ENCODE measurements at places on chromosomes 1 and 21.
A peak's percentile ranks its signal among the peaks of the same experiment; 100 is the strongest.

- no peak for DNase-seq
Observed at GRCh38 chr1:201719812-201720521, 109.0 kb upstream of the IPO9 start.

DNA sequence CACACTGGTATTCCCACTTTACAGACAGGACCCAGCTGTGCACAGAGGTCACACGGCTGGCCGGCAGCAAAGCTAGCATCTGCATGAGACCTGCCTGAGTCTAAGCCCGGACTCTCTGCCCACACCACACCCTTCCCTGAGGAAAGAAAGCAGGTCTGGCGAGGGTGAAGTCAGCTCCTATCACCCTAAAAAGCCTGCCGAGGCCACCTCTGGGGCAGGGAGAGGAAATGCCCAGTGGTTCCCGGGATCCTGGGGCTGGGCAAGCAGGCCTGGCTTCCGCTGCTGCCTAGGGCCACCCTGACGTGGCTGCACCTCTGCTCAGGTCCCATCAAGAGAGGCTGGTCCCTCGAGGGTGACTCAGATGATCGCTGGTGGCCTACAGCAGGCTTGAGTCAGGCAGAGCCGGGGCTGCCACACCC, 42.2 kb downstream of the RAP1GAP start:
- DNase-seq = no peak

DNA sequence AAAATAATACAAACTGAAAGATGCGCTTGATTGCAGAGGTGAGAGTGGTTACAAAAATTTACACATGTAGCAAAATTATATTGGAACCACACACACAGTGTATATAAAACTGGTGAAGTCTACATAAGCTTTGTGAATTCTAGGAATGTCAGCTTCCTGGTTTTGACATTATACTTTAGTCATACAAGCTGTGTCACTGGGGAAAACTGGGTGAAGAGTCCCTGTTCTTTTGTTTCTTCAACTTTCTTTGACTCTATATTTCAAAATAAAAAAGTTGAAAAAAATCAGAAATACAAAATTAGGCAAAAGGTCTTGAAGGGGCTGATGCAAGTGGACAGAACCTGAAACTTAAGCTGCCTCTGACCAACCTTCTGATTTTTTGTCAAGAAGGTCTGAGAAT, 3.0 kb downstream of the C1QC start:
- no peak for DNase-seq

GRCh38 chr1:152398812-152399698, 15.0 kb downstream of the CRNN start:
- no peak for DNase-seq

GRCh38 chr1:234920843-234921140, 207.8 kb downstream of the TOMM20 start:
- DNase-seq = no peak

- DNase-seq = no peak
Observed at GRCh38 chr1:55213151-55213884, 1.8 kb downstream of the USP24 start.

GRCh38 chr1:239817276-239817675, 274.4 kb upstream of the FMN2 start:
- no peak for DNase-seq

GRCh38 chr1:58997637-58998036, 213.8 kb upstream of the JUN start:
- DNase-seq = no peak

DNA sequence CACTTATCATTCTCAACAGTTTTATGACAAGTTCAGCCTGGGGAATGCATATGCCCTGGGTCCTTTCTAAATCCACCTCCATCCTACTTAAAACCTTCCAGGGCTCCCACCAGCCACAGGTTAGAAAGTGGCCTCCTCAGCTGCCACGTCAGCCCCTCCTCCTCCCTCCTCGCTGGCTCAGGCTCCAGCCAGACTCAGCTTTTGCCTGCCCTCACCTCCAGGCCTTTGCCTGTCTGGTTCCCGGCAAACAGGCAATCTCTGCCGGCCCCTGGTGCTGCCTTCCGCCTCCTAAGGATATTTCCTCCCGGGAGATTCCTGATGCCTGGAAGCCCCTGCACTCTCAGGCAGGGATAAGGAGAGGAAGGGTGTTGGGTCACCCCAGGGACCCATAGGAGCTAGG, 9.5 kb downstream of the RHBG start:
- DNase-seq = no peak

DNA sequence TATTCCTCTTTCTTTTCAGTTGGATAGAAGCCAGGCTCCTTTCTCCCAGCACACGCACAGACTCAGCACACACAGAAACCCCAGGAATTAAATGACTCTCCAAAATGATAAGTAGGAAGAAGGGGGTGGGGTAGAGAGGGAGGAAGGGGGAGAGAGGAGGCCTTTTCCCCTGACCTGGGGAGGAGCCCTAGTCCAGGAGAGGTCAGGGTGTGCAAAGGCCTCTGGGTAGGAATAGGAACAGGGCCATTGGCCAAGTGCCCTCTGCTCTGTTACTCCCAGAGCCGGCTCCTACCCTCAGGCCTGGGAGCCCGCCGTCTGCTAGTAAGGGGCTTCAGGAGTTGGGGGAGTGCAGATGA, 35.6 kb upstream of the PUM1 start:
- DNase-seq = no peak

DNA sequence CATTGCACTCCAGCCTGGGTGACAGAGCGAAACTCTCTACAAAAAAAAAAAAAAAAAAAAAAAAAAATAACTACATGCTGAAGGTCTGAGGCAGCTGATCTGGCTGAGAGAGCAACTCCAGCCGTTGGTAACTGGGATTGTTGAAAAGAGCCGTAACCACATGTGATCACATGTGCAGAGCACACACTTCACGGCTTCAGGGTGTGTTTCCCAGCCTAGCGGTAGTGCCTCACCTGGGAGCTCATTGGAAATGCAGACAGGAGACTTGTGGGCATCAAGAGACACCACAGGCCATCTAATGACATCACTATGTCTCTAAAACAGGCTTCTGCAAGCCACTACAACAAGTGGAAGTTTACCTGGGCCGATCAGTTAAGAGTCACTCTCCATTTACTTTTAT, 11.8 kb upstream of the OTUD7B start:
- no peak for DNase-seq

- peak; percentile 53 for DNase-seq
Observed at GRCh38 chr1:223189903-223190724, 47.1 kb upstream of the TLR5 start.

- DNase-seq = no peak
Observed at GRCh38 chr1:225739542-225740107, 38.0 kb upstream of the SRP9 start.

- no peak for DNase-seq
Observed at GRCh38 chr1:217164403-217164802, 441.2 kb upstream of the ESRRG start.

DNA sequence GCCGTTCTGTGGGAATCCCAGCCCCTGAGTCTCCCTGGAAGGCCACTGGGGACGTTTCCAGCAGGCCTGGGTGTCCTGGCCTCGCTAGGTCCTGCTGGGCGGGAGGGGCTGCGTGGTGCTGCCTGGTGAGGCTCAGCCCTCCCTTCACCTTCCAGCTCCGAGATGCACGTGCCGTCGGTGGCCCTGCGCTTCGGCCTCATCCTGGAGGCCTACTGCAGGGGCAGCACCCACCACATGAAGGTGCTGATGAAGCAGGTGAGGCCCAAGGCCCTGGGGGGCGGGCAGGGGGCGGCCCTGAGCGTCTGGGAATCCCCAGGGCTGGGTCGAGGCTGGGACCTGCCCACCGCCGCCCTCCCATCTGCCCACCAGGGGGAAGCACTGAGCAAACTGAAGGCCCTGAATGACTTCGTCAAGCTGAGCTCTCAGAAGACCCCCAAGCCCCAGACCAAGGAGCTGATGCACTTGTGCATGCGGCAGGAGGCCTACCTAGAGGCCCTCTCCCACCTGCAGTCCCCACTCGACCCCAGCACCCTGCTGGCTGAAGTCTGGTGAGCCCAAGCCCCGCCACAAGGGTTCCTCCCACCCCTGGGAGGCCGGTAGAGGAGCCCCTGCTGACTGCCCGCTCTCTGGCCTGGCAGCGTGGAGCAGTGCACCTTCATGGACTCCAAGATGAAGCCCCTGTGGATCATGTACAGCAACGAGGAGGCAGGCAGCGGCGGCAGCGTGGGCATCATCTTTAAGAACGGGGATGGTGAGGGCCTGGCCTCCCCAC, 70.3 kb downstream of the PIK3CD start:
- peak; percentile 70 for DNase-seq

- DNase-seq = no peak
Observed at GRCh38 chr21:44865561-44866280, 7.8 kb downstream of the PTTG1IP start.

GRCh38 chr1:145690587-145691558, 16.3 kb downstream of the PDZK1 start:
- peak; percentile 11 for DNase-seq

DNA sequence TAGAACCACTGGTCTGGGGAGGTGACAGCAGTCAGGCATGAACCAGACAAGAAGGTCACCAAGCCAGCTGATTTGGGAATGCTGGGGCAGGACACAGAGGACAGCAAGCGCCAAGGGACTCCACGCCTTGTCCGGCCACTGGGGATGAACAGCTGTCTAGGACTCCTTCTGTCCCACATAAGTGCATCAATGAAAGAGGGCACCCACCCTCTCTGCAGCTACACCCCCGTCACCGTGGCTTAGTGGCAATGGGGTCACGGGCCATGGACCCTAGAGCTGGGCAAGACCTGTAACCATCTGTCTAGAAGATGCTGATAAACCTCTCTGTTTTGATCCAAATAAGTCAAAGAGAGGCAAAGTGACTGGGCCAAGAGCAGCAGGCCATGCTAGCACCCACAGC, 16.8 kb downstream of the UBE2G2 start:
- DNase-seq = no peak

- no peak for DNase-seq
Observed at GRCh38 chr1:38268226-38268625, 221.6 kb upstream of the POU3F1 start.

GRCh38 chr1:56803561-56804156, 15.5 kb downstream of the FYB2 start:
- no peak for DNase-seq

GRCh38 chr21:43188181-43188580, 19.4 kb downstream of the CRYAA start:
- DNase-seq = no peak

GRCh38 chr1:174584071-174584470, 136.3 kb downstream of the GPR52 start:
- no peak for DNase-seq
